SW480 (cell line): ENCODE measurements at places on chromosomes 4 and X.

DNA sequence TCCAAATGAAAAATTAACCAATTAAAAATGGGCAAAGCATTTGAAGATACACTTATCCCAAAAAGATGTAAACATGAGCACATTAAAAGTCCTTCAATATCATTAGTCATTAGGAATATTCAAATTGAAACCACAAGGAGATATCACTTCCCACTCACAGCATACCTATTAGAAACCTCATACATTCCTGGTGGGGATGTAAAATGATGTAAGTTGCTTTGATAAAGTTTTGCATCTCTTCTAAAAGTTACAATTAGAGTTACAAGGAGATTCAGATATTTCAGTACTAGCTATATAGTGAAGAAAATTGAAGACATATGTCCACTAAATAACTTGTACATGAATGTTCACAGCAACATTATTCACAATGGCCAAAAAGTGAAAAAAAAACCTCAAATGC lies 1109.3 kb upstream of the LCORL start:
- DNase-seq = no peak

- no peak for DNase-seq
Observed at GRCh38 chr4:10715696-10716095, 31.1 kb upstream of the CLNK start.

DNA sequence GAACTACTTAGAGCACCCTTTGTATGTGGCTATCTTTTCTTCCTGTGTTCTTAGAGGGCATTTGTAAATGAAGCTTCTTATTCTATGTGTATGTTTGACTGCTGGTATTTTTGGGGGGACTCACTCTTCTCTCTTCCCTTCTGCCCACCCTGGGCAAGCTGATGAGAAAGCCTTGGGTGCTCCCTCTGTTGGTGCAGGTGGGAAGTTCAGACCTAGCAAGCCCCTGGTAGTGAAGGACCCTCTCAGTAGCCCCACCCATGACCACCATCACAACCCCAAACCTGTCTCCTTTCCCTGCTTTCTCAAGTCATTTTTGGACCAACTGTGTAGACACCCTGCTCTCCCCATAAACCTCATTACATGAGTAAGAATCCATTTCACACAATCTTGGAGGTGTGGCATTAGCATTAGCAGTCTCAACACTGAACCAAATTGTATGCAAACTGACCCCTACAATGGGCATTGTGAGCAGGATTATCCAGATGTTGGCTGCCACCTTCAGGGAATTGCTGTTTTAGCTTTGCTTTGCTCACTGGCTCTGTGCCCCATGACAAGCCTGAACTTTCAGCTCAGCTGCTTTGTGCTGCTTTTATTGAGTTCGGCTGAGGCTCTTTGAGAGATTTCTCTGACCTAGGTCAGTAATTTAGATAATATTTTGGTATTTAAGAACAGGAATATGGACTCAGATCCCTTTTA lies 27.9 kb downstream of the TRIM61 start:
- no peak for DNase-seq

DNA sequence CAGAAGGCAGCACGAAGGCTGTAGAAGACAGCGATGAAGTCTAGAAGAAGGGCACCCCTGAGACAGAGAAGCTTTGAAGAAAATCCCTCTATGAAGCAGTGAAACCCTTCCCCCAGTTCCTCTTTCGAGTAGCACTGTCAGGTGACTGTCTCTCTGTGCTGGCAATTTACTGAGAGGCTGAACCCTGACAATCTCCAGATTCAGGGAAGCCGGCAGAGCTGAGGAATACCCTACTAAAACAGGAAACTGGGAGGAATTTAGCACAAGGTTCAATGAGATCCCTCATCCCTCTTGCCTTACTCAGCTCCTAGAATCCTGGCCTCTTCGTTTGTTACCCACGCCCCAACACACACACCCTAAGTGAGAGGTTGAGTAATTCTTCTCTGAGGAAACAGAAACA lies 239.7 kb upstream of the NOCT start:
- no peak for DNase-seq

DNA sequence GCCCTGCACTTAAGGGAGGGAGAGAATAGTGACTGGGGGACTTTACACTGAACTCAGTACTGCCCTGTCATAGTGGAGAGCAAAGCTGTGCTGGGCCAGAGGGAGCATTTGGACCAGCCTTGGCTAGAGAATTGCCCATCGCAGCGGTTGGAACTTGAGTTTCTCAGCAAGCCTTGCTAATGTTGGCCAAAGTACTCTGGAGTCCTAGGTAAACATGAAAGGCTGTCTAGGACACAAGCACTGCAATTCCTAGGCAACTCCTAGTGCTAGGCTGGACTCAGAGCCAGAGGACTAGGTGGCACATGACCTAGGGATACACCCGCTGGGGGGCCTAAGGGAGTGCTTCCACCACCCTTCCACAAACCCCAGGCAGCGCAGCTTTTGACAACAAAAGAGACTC lies 15.0 kb downstream of the MED14 start:
- no peak for DNase-seq

DNA sequence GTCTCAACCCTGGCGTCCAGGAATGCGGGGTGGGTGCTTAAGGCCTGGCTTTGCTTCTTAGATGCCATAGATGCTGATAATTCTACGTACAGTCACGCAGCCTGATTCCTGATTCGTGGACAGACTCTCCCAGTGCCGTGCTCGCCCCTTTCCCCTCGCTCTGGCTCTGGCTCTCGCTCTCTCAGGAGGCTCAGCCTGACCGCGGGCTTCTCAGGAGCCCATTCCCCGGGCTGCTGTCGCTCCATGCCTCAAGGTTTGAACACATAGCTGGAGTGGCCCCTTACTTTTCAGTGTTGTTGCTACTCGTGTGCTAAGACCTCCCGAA lies 59.2 kb upstream of the ZC4H2 start:
- no peak for DNase-seq

GRCh38 chr4:31366041-31366440 lies 645.9 kb downstream of the PCDH7 start:
- DNase-seq = no peak

- no peak for DNase-seq
Observed at GRCh38 chrX:111322231-111322855, 52.1 kb upstream of the CAPN6 start.

GRCh38 chr4:27308379-27308778 lies 447.7 kb downstream of the STIM2 start:
- DNase-seq = no peak

DNA sequence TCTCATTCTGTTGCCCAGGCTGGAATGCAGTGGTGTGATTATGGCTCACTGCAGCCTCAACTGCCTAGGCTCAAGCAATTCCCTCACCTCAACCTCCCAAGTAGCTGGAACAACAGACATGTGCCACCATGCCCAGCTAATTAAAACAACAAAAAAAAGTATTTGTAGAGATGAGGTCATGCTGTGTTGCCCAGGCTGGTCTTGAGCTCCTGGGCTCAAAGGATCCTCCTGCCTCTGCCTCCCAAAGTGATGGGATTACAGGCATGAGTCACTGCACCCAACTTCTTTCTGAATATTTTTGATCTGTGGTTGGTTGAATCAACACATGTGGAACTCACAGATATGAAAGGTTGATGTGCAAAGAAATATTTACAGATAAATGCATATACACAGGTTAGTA lies 18.5 kb upstream of the SEPTIN11 start:
- DNase-seq = no peak

GRCh38 chrX:128816919-128817318 lies 706.4 kb downstream of the SMARCA1 start:
- no peak for DNase-seq

- no peak for DNase-seq
Observed at GRCh38 chr4:173515458-173515857, 14.6 kb downstream of the HAND2 start.

DNA sequence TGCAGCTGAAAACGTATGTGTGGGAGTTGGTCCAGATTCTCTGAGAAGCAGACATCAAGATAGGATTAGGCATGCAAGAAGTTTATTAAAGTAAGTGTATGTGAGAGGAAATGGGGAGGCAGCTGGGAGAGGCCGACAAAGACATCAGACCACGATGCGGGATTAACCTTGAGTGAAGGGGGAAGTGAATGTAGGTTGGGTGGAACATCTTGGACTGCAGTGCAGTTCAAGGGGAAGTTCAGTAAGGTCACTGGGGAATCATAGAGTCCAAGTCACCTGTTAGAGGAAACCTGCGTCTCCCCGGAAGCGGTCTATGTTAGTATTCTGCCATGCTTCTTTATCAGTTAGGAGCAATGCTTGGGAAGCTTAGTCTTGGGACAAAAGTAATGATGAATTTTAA lies 22.0 kb downstream of the CXCL8 start:
- no peak for DNase-seq

GRCh38 chrX:71619986-71620385 lies 1.7 kb upstream of the CXCR3 start:
- no peak for DNase-seq

DNA sequence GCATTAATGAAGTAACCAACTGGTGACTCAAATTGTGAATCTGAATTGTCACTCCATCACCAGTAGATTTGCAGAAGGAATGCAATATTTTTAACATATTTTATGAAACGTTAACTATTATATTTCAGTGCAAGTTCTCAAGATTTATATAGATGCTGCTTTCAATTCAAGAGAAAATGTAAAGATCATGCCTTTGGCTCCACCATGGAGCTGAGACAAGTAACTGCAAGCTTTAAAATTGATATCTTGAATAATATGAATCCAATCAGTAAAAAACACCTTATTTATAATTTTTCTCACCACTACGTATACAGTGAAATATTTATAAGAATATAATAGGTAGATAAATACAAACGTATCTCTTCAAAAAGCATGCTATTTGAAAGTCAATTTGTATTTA lies 27.8 kb upstream of the GALNTL6 start:
- no peak for DNase-seq

GRCh38 chr4:150960079-150960478 lies 55.0 kb downstream of the LRBA start:
- DNase-seq = peak; percentile 5

- DNase-seq = peak; percentile 56
Observed at GRCh38 chr4:7929118-7929951, 10.3 kb downstream of the AFAP1 start.

DNA sequence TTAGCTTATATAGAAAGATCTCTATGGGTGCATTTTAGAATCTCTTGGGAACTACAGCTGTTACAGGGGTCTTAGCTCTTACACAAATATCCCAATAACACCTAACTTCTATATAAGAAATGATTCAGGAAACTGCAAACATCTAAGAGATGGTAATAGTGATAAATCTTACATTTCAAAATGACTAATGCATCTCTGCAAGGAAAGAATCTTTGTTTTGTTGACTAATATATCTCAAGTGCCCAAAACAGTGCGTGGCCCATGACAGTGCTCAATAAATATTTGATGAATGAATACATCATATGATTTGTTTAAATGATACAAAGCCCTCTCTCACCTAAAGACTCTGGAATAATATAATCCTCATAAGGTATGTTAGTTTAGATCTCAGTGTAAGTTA lies 47.5 kb downstream of the CENPE start:
- DNase-seq = no peak

- no peak for DNase-seq
Observed at GRCh38 chr4:144644368-144645101, 1.4 kb upstream of the HHIP start.

GRCh38 chrX:151287954-151288353 lies 109.1 kb upstream of the VMA21 start:
- no peak for DNase-seq

GRCh38 chrX:109600237-109600651 lies 24.7 kb downstream of the KCNE5 start:
- DNase-seq = peak; percentile 1

DNA sequence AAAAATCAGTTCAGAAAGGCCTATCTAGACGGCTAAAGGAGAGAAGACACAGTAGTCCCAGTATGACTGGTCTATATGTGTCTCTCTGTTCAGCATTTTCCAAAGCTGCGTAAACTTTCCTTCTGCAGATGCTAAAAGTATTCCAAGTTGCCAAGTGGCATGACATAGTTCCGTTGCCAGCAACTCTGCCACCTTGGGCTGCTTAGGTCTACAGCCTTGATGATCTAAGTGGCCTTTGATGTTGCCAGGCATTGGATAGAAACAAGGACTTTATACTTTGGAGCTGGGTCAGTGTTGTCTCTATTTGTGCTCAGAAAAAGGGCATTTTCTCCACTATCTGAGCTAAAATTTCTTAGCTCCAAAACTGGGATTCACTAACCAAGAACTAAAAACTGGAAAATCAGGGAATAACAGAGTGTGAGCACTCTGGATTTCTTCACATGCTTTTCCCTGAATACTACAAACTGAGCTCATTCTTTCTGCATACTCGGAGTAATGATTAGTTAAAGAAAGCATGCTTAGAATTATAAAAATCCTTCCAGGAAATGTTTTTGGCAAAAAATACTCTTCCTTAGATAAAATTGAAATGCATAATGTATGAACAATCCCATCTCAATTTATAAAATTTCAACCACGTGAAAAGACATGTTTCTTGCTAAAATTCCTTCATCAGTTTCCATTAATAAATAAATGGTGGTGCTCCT lies 191.4 kb downstream of the ADAMTS3 start:
- no peak for DNase-seq

GRCh38 chr4:182263562-182263961 lies 20.4 kb downstream of the TENM3 start:
- DNase-seq = no peak

DNA sequence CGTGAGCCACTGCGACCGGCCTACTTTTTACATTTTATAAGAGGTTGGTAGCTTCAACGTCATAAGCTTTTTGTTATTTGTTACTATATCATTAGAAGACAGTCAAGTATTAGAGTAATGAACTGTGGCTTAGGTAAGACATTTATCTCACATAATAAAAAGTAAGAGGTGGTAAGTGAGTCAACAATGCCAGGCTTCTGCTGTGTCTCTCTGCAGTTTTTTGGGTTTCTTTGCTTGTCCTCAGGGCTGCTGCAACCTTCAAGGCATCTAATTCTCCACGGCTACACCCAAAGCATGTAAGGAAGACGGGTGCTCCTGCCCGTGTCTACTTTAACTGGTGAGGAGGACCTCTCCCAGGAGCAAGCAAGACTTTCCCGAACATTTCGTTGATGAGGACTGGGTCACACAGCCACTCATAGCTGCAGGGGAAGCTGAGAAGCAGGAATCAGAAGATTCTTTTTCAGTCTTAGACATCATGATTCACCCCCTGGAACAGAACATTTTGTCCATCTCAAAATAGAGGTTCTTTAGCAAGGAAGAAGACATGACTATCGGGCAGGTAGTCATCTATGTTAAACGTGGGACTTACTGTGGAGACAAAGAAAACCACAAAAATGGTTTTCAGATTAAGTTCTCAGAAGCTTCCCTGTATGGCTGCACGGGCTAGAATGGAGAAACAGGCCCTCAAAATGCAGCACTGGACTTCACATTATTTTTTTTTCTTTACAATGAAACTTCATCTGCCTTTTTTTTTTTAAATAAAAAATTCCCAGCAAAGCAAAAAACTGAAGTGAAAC lies 13.0 kb upstream of the RHOH start:
- DNase-seq = no peak

GRCh38 chr4:59341506-59341905 lies 1858.6 kb upstream of the ADGRL3 start:
- no peak for DNase-seq
